ENCODE measurements at places on chromosomes 7 and 10.

DNA sequence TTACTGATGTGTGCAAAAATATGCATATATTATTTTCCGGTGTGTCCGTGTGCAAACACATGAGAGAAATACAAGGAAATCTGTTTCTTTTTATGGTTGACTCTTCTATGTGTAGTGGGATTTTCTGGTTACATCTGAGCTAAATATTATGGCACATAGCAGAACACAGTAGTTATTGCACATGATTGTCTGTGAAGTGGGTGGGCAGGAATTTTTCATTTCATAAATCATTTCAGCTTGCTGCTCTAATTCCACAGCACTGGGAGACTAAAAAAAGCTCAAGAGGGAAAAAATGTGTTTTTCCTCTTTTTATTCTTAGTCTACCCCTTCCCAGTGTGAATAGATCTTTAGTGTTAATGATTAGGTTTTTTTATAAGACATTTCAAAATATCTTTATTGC is 197.9 kb downstream of the MBL2 start:
- no peak for DNase-seq

DNA sequence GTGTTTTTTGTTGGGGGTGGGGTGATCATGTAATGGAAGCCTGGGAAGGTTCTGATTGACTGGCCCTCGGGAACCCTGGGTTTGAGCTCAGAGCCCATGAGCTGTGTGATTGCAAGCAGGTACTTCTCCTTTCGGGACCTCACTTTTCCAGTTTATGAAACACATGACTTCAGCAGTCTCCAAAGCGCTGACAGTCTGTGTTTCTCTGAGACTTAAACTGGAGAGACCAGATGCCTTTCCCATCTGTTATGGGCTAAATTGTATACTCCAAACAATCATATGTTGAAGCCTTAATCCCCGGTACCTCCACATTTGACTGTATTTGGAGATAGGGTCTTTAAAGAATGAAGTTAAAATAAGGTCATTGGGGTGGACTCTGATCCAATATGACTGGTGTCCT is 493.6 kb downstream of the GALNT17 start:
- no peak for DNase-seq

DNA sequence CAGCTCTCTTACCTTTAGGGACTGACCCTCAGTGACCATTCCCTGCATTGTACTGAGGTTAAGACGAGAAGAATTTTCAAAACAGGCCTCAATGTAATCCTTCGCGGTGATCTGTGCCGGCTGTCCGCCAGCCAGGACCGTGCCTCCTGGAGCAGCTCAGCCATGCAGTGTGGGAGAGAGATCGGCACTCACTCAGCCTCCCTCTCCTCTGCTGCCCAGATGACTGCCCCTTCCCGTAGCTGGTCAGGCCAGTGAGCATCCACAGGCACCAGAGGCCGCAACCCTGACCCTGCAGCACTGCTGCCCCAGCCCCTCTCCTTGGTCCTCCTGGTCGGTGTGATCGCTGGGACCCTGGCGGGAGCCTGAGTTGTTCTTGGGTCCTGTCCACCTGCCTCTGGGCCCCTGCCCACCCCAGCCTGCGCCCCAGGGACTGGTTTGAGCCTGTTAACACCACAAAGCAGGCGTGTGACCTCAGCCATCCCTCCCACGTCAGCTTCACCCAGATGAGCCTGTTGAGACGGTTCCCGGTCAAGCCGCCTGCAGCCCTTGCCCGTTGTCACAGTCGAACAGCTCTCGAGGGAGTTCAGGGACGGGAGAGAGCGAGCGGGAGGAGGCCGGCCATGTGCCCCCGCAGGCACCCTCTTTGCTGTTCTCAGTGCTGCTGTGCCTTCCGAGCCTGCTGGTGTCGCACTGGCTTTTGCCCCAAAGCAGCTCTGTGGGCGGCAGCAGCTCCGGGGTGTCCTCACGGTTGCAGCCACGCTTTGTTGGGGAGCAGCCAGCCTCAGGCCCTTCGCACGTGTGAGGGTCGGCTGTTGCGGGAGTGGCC is 37.2 kb downstream of the NKX6-2 start:
- DNase-seq: no peak

- DNase-seq: peak; percentile 21
Measured at GRCh38 chr7:98000356-98000755, 10.4 kb upstream of the OCM2 start.

DNA sequence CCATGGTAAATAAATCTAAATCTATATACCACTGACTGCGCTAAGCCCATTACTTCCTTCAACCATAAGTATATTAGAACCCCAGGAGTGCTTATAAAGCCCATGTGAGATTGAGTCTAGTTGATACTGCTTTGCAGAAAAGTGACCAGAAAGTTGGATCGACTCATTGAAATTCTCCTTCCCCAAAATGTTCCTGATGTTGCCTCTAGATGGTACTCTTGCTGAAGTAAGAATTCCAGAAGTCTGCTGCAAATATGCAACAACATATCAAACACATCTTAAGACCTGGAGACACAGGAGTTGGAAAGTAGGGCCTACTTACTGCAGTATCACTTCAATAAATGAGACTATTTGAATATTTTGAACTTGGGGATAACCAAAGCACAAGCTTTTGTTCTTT is 550.8 kb downstream of the IPMK start:
- DNase-seq: no peak

GRCh38 chr10:17744341-17744861 is 7.6 kb upstream of the TMEM236 start:
- no peak for DNase-seq

- DNase-seq: no peak
Measured at GRCh38 chr10:44125879-44126278, 259.0 kb downstream of the CXCL12 start.

DNA sequence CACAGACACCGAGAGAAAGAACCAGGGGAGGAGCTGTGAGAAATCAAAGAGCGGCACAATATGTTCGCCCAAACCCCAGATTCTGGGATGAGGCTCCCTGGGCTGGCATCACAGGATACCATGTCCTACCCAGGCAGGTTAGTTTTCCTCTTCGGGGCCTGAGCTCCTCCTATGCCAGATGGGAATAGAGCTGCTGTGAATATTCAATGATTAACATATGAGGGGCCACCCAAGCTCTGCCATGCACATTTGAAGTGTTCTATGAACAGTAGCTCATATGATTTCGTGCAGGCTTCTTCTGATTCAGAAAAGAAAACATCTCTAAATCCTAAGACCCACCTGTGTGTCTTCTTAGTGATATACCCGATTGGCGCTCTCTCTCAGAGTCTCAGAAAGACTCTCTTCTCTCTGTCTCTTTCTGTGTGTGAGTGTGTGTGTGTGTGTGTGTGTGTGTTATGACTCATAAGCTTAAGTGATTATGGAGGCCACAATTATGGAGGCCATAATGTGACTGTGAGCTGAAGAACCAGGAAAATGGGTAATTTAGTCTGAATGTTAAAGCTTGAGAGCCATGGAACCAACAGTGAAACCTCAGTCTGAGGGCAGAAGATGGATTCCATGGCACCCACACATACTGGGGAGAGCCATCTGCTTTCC is 220.5 kb downstream of the KLF6 start:
- no peak for DNase-seq

DNA sequence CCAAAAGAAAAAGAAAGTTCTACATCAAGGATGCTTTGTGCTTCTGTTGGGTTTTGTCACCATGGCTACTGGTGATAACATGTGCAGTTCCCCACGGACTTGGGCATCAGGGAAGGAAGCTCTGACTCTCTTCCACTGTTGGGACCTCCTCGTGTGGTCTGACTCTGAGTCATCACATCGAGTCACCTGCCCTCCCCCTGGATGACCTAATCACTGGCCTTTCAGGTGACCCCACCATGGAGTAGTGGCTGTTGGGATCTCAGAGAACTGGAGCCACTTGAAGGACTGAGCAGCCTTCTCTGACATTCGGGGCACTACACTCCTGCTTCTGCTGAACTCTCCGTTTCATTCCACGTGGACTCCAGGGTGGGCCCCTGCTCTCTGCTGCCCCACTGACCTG is 60.8 kb upstream of the DOCK1 start:
- DNase-seq: no peak

- no peak for DNase-seq
Measured at GRCh38 chr10:132133005-132133404, 53.7 kb upstream of the DPYSL4 start.

DNA sequence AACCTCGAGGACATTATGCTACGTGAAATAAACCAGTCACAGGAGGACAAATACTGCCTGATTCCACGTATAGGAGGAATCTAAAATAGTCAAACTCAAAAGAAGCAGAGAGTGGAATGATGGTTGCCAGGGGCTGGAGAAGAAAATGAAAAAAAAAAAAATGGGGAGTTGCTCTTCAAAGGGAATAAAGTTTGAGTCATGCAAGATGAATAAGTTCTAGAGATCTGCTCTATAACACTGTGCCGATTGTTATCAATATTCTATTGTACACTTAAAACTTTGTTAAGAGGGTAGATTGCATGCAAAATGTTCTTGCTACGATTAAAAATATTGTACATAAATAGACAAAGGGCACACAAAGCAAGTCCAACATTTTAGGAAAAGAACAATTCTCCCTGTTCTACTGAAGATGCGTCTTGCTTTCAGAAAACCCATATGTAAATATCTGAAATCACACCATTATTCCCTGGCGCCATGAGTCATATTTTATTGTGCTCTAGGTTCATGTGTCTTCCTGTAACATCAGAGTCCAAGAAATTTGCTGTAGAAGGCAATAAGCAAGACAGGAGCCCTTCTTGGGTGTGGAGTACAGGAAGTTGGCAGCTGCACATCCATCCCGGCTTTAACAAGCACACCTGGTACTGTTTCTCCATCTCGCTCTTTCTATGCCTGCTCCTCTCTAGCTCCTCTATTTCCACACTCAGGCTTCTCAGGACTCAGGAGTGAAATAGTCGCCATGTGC is 145.9 kb downstream of the GFRA1 start:
- DNase-seq: no peak
